ENCODE measurements at places on chromosomes 5 and 9. TPM values are rescaled to one million over a fixed set of nuclear protein-coding genes. Genes with fewer than 3 reads are reported as not detected.

Gene IFT74
- 10.4 TPM for total RNA-seq

Gene FUT7
- total RNA-seq, result 0.82 TPM

Gene FRMPD1
- total RNA-seq, result not detected

Gene GPR151
- not detected for total RNA-seq

Gene GDF9
- total RNA-seq, result 0.68 TPM

Gene PRLR
- not detected for total RNA-seq

Gene SLC9A3
- 2.6 TPM for total RNA-seq

Gene RMRP
- total RNA-seq, result 11,549 TPM

Gene PCDHGA10
- 0.20 TPM for total RNA-seq

- H3K4me3 ChIP-seq, result no peak overlapping the region
- H3K36me3 ChIP-seq, result peaks cover 34% of the 10 kb centered on the region
- H3K4me1 ChIP-seq, result peaks cover 4% of the 10 kb centered on the region
- H3K27ac ChIP-seq, result no peak overlapping the region
- no peak for DNase-seq
- no peaks in the 10 kb centered on the region for H3K27me3 ChIP-seq
These were observed 51.0 kb downstream of the OTULIN start for GRCh38 chr5:14715481-14715880.

- DNase-seq, result no peak
- no peak overlapping the region for H3K27ac ChIP-seq
- no peak overlapping the region for H3K4me3 ChIP-seq
- H3K27me3 ChIP-seq, result no peaks in the 10 kb centered on the region
These were observed 329.6 kb downstream of the SLCO4C1 start for GRCh38 chr5:101966476-101966875.

- DNase-seq, result no peak
- no peaks in the 10 kb centered on the region for H3K4me1 ChIP-seq
- H3K27ac ChIP-seq, result no peak overlapping the region
- H3K4me3 ChIP-seq, result no peak overlapping the region
These were observed 75.4 kb downstream of the NREP start for GRCh38 chr5:111681414-111682120.

DNA sequence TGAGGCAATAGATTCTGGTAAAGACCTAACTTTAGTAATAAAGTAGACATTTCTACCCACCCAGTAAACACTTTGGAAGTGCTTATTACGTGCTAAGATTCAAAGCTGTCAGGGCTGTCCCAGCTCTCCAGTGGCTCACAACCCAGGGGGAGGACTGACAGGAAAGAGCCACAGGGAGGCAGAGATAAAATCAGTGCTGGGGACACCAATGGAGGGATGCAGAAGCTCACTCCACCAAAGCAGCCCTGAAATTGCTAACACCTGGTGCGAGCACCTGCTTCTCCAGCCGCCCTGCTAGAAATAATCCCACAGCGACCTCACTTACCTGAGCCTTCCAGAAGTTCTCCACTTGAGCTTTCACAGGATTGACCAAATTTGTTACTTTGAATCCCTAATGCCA lies 501.0 kb downstream of the BNC2 start:
- H3K4me3 ChIP-seq, result no peak overlapping the region
- DNase-seq, result no peak

- no peaks in the 10 kb centered on the region for H3K4me1 ChIP-seq
- no peaks in the 10 kb centered on the region for H3K27me3 ChIP-seq
- no peak overlapping the region for H3K4me3 ChIP-seq
- no peaks in the 10 kb centered on the region for H3K36me3 ChIP-seq
- DNase-seq, result no peak
These were observed 240.7 kb downstream of the CSNK1G3 start for GRCh38 chr5:123752552-123753179.

GRCh38 chr9:133819923-133820322 lies 81.8 kb upstream of the SARDH start:
- no peaks in the 10 kb centered on the region for H3K36me3 ChIP-seq
- no peak overlapping the region for H3K27ac ChIP-seq
- H3K27me3 ChIP-seq, result no peaks in the 10 kb centered on the region
- no peaks in the 10 kb centered on the region for H3K4me1 ChIP-seq
- H3K4me3 ChIP-seq, result no peak overlapping the region

DNA sequence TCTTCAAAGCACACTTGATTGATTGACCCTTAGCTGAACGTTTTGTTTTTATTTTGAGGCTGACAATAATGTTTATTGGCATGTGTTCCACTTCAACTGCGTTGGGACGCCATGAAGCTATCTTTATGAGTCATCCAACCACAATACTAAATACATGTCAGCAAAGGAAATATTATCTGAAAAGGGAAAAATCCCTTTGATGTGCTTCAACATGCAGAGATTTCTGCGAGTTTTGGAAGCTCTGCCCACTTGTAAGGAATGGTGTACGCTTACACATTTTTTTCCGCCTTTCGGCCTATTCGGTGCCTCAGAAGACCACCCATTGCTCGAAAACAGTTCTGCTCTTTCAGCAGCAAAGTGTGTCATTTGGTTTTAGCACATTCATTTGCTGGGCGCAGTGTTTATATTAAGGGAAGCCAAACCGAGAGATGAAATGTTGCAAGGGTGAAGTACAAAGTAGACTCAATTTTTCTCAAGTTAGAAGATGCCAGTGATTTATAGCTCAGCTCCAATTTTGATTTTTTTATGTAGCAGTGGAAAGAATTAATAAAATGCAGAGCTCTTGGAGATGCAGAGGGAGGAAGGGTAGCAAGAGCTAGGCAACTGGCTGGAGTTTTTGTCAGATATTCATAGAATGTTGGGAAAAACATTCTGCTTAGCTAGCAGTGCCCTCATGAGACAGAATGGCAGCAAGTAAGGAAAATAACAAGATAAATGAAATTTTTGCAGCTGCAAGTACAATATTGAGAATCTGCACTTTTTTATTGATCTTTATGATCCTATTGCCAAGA lies 68.9 kb downstream of the PRDM6 start:
- DNase-seq, result no peak
- H3K4me1 ChIP-seq, result no peaks in the 10 kb centered on the region
- no peaks in the 10 kb centered on the region for H3K27me3 ChIP-seq

- no peaks in the 10 kb centered on the region for H3K27me3 ChIP-seq
- no peak for DNase-seq
- H3K27ac ChIP-seq, result no peak overlapping the region
- H3K4me1 ChIP-seq, result peaks cover 3% of the 10 kb centered on the region
These were observed 201.0 kb downstream of the WDR70 start for GRCh38 chr5:37580106-37580505.

DNA sequence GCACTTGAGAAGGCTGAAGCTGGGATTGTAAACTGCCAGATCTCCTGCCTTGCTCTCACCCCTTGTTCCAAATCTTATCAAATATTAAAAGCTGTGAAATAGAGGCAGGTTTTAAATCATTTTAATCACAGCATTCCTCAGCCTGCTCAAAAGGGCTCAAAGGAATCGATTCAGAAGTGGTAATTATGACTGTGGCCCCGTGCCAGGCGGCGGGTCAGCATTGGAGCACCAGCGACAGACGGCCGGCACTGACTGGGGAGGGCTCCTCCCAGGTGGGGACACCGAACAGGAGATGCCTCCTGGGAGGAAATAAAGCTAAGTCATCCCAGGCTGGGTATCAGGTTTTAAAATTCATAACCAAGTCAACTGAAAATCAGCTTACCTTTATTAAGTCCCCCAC lies 66.7 kb downstream of the KCNIP1 start:
- no peak overlapping the region for H3K27ac ChIP-seq
- H3K36me3 ChIP-seq, result no peaks in the 10 kb centered on the region
- peaks cover 3% of the 10 kb centered on the region for H3K27me3 ChIP-seq

DNA sequence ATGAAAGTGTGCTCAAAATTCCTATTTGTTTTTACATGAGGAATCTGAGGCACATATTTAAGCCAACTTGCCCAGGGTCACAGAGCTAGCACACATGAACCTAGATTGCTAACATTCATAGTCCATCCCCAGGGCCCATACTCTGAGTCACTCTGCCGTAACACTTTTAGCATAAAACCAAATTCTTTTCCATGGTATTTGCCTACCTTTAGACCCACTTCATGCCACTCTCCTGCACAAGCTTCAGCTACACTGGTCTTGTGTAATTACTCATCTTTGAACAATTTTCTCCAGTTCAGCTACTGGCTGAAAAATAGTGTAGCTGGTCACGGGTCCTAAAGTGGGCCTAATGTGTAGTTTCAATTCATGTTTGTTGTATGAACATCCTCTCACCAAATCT lies 200.7 kb downstream of the SLC12A2 start:
- H3K27ac ChIP-seq, result no peak overlapping the region
- no peak overlapping the region for H3K4me3 ChIP-seq
- H3K4me1 ChIP-seq, result no peaks in the 10 kb centered on the region
- DNase-seq, result no peak
- no peaks in the 10 kb centered on the region for H3K36me3 ChIP-seq

Data from CD8-positive, alpha-beta memory T cell (primary cell).